ENCODE measurements at places on chromosomes 13 and 19. TPM values are rescaled to one million over a fixed set of nuclear protein-coding genes. Genes with fewer than 3 reads are reported as not detected.

DNA sequence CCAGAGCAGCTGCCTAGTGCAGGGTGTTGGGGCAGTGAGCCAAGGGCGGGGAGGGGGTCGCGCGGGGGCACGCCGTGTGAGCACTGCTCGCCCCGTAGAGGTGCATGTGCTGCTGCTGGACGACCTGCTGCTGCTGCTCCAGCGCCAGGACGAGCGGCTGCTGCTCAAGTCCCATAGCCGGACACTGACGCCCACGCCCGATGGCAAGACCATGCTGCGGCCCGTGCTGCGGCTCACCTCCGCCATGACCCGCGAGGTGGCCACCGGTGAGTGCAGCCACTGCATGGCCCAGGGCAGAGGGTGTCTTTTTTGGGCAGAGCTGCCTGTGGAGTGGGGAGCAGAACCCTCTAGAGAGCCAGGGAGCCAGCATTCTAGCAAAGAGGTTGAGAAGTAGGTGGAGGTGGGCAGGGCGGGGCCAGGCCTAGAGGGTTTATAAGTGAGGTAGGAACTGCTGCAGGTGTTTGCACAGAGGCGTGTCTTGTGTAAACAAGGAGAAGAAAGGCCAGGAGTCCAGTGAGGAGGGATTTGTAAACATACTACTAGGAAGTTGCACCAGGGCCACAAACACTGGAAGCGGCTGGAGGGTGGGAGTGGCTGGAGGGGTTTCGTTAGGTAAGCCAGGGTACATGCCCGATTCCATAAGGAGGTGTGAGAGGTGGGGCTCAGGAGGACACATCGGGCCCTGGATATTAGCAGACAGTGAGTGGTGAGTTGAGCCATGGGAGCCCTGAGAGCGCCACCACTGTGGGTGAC is 21.3 kb downstream of the ARHGEF1 start:
- H3K27ac ChIP-seq, result no peak overlapping the region
- H3K27me3 ChIP-seq, result no peaks in the 10 kb centered on the region
- H3K4me3 ChIP-seq, result no peak overlapping the region
- H3K4me1 ChIP-seq, result peaks cover 33% of the 10 kb centered on the region
- H3K36me3 ChIP-seq, result peaks cover 72% of the 10 kb centered on the region

DNA sequence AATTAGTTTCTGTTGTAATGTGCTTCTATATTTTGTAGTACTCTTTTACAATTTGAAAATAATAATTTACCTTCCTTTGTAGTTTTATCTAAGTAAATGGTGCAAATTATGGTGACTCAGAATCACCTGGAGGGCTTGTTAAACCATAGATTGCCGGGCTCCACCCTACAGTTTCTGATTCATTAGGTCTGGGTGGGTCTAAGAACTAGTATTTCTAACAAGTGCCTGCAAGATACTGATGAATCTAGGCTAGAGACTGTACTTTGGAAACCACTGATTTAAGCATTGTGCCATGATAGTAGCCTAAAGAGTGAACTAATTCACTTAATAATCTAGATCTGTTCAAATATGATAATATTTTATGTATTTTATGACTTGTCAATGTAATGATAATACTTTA is 437.4 kb upstream of the SPRY2 start:
- H3K27me3 ChIP-seq, result no peaks in the 10 kb centered on the region
- H3K27ac ChIP-seq, result no peak overlapping the region
- no peak overlapping the region for H3K4me3 ChIP-seq
- no peak for DNase-seq

- no peaks in the 10 kb centered on the region for H3K36me3 ChIP-seq
- no peaks in the 10 kb centered on the region for H3K27me3 ChIP-seq
These were observed 148.8 kb downstream of the TNFRSF19 start for GRCh38 chr13:23718996-23719395.

DNA sequence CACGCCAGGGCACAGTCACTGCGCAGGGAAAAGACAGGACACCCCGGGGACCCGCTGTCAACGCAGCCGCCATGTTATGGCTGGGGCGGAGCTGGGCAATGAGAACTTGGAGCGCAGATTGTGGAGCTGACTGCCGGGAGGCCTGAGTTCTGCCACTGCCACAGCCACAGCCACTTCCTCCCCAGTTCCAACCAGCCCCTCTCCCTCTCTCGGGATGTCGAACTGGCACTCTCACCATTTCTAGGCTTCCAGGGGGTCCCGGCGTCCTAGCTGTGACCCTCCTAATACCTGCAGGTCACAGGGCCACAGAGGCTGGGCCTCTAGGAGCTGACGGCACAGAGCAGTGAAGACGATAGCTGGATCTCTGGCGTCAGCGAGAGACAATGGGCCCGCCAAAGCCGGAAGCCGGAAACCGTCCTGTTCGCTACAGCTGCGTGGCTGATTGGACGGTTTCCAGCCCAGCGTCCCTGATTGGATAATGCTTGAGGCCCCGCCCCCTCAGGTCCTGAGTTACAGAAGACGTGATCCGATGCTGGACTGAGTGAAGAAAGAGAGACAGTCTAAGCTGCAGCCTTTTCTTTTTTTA is at the start of gene ZNF506:
Gene ZNF506 (minus strand): TSS at position 385 of the 586 bp plus-strand sequence. CDS start 147 bp downstream, at position 238.
- no peaks in the 10 kb centered on the region for H3K36me3 ChIP-seq
- no peaks in the 10 kb centered on the region for H3K27me3 ChIP-seq
- peak; percentile 97 for DNase-seq
- H3K4me1 ChIP-seq, result peaks cover 41% of the 10 kb centered on the region
- peak within 1 kb of the TSS; percentile 84 for H3K4me3 ChIP-seq

- no peak overlapping the region for H3K27ac ChIP-seq
- peaks cover 10% of the 10 kb centered on the region for H3K4me1 ChIP-seq
- H3K4me3 ChIP-seq, result no peak overlapping the region
- peaks cover 14% of the 10 kb centered on the region for H3K36me3 ChIP-seq
- peak; percentile 41 for DNase-seq
- no peaks in the 10 kb centered on the region for H3K27me3 ChIP-seq
These were observed 89.4 kb upstream of the RAP2A start for GRCh38 chr13:97344265-97345175.

DNA sequence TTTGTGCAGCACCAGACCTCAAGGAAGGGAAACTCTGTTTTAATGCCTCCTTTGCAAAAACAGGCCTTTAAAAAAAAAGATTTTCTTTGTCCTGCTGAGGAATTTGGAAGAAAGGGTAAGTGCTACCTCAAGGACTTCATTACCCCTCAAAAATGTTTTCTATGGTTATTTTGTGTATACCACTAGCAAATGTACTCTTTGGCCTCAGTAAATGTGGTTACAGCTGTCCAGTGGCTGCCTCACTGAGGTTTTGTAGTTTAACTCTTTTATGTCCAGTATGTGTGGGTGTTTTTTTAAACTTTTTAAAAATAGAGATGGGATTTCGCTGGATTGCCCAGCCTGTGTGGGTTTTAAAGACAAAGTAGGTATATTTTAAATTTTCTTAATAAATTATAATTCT is 42.2 kb upstream of the TSC22D1 start:
- no peak overlapping the region for H3K4me3 ChIP-seq
- H3K27me3 ChIP-seq, result no peaks in the 10 kb centered on the region
- H3K27ac ChIP-seq, result no peak overlapping the region
- H3K36me3 ChIP-seq, result no peaks in the 10 kb centered on the region
- no peaks in the 10 kb centered on the region for H3K4me1 ChIP-seq

- H3K4me1 ChIP-seq, result no peaks in the 10 kb centered on the region
- H3K27ac ChIP-seq, result no peak overlapping the region
These were observed 10.4 kb downstream of the XAB2 start for GRCh38 chr19:7618771-7619510.

- no peaks in the 10 kb centered on the region for H3K4me1 ChIP-seq
- no peak overlapping the region for H3K27ac ChIP-seq
- H3K27me3 ChIP-seq, result no peaks in the 10 kb centered on the region
- no peak for DNase-seq
- H3K4me3 ChIP-seq, result no peak overlapping the region
These were observed 66.7 kb upstream of the ZNF536 start for GRCh38 chr19:30305346-30306060.

DNA sequence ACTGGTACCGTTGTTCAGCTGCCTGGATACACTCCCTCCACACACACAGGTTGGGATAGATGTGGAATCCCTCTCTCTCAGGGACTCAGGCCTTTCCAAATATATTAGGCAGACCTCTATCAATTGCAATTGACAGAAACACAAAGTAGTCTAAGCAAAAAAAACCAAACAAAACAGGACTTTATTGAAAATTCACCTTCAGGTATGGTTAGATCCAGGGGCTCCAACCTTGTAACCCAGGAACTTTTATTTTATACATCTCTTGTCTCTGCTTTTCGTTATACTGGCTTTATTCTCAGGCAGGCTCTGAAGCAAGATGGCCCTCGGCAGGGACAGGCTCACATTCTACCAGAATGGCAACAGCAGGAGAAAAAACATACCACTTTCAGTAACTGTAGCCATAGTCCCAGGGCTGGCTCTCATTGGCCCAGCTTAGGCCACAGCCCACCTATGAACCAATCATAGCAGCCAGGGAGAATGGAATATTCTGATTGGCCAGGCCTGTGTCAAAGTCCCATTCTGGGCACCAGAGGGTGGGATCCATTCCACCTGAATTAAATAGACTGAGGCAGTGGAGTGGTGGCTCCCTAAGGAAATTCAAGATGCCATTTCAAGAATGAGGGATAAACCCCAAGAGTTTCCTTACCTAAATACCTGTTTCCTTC is 13.1 kb upstream of the CEACAM19 start:
- DNase-seq, result no peak
- no peaks in the 10 kb centered on the region for H3K36me3 ChIP-seq
- no peak overlapping the region for H3K27ac ChIP-seq

ZBTB7A gene
- 57.7 TPM for total RNA-seq

LILRA5 gene
- total RNA-seq, result 0.36 TPM

PSG1 gene
- total RNA-seq, result not detected

NECTIN2 gene
- total RNA-seq, result 0.84 TPM

Data from CD4-positive, alpha-beta memory T cell (primary cell).